ENCODE measurements at places on chromosomes 11 and 22. TPM values are rescaled to one million over a fixed set of nuclear protein-coding genes. Genes with fewer than 3 reads are reported as not detected.

DNA sequence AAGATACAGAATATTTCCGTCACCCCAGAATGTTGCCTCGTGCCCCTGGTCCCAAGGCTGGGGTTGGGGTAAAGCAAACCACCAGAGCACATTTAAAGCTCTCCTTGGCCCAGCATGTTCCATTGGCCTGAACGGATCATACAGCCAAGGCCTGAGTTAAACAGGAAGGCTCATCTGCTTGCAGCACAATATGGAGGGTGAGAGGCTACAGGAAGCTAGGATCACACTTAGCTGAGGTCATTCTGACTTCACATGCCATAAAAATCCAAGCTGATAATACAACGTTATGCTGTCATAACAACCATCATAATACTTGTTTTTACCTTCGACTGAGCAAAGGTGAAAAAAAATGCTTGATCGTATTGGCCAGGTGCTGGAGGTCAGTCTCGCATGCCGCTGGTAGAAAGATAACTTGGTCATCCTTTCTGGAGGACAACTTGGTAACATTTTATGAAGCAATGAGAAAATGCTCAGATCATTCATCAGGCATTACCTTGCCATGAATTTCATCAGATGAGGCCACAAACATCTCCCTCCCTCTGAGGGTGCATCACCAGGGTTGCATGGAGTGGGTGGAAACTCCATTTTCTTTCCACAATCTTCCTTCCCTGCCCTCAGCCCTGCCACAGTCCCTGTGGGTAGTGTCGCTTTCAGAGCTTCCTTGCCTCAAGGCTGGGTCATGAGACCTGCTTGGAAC lies 31.9 kb upstream of the RTL6 start:
- DNase-seq, result no peak

GRCh38 chr22:43110444-43110926 lies at the start of gene BIK:
TSS of gene BIK (plus strand) at chr22:43110750. CDS start at chr22:43124023, 13,273 bp downstream.
- DNase-seq, result peak; percentile 58

DNA sequence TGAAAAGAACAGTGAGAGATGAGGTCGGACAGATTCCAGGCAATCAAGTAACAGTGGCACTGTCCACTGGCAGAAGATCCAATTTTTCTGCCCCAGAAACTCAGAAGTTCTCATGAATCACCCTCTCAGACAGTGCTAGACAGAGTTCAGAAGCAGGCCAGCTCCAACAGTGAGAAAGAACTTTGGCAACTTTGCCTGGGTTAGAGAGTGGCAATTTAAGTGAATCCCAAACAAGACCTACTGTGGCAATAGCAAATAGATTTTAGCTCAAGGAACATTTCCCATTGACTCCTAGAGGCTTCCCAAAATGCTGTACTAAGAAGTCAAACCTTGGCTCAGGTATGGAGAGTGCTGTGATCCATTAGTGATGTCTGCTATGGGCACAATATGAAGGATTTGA lies 12.3 kb downstream of the CD44 start:
- no peak for DNase-seq

DNA sequence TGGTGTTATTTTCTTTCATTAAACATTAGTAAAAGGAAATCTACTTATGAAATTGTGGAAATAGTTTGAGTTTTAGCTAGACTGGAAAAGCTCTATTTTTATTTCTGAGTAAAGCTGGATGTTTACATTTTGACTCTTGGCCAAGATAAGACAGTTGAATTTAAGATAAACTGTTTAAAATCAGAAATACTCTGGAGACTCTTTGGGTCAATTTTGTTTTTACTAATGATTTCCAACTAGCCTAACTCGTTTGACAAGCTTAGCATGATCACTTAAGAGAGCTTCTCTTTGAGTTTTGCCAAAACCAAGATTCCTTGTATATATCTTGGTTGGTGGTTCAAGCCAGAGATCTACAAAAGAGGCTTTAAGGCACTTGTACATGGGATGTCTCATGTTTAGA lies 724.8 kb upstream of the LUZP2 start:
- no peak for DNase-seq

Gene APOA5
- not detected for total RNA-seq

Gene OR8B3
- not detected for total RNA-seq

Gene SPA17
- 2.7 TPM for total RNA-seq

Gene CCDC89
- total RNA-seq, result 0.97 TPM
